ENCODE measurements at places on chromosomes 13 and 19.
A peak's percentile ranks its signal among the peaks of the same experiment; 100 is the strongest.

GRCh38 chr13:46192412-46192811 lies 10.4 kb upstream of the LCP1 start:
- no peak for DNase-seq

DNA sequence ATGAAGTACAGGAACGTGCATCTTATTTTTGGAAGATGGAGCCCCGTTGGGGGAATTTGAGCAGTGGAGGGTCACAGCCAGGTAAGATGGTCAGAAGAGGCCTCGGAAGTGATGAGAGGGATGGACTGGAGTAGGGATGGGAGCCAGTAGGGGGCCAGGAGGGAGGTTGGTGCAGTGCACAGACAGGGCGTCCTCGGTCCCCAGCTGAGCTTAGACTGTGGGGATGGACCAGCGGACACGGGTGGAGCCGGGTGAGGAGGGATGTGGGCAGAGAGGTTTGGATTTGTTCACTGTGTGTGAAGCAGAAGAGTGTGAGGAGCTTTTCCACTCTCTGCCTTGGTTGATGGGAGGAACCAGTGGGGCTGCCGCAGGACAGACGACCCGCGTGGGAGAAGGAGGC lies 10.6 kb downstream of the RPS9 start:
- no peak for DNase-seq

DNA sequence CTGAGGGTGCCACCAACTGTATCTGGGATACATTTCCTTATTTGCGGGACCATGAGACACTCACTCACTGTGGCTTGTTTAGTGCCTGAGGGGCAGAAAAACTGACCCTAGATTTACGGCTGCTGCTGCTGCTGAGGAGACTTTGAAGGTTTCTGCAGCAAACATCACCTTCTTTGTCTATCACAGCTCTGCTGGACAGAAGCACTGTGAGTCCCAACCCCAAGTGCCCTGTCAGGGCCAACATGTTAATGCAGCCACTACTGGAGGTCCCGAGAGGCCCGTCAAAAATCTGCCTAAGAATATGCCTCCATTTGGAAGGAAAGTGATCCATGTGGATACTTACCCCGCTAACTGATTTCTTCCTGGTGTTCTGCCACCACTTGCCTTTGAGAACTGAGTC lies 37.3 kb upstream of the UBL3 start:
- DNase-seq, result no peak

DNA sequence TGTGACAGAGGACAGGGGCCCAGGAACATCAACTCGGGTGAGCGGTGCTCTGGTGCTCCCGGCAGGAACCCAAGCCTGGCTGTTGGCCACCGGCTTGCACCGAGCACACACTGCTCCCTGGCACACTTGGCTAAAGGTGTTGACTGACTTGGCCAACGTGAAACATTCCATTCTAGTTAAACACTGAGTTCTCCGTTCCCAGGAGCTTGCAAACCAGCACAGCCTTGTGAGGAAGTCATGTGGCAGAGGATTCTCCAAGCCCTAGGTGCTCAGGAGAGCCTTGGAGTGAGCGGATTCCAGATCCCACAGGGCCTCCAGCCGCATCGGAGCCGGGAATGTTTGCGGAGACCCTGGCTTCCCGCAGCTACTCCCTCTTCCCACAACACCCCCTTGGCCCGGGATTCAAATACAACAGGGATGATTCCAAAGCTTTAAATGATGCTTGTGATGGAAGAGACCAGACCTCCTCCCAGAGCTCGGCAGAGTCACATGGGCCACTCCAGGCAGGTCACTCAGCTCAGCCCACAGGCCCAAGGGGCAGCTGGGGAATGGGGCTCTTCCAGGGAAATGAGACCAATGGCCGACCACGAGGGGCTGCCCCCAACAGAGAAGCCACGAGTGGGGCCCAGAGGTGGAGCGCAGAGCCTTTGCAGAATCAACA lies 2.9 kb downstream of the C13orf46 start:
- no peak for DNase-seq

- DNase-seq, result no peak
Observed at GRCh38 chr19:48192750-48193149, 22.3 kb downstream of the ZSWIM9 start.

DNA sequence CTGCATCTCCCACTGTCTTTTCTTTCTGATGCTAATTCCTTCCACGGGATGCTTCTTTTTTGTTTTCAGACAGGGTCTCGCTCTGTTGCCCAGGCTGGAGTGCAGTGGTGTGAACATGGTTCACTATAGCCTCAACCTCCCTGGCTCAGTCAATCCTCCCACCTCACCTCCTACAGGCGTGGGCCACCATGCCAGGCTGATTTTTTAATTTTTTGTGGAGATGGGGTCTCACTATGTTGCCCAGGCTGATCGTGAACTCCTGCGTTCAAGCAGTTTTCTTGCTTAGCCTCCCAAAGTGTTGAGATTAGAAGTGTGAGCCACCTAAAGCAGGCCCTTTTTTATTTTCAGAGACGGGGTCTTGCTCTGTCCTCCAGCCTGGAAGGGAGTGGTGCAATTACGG lies 4.8 kb downstream of the GYS1 start:
- no peak for DNase-seq

DNA sequence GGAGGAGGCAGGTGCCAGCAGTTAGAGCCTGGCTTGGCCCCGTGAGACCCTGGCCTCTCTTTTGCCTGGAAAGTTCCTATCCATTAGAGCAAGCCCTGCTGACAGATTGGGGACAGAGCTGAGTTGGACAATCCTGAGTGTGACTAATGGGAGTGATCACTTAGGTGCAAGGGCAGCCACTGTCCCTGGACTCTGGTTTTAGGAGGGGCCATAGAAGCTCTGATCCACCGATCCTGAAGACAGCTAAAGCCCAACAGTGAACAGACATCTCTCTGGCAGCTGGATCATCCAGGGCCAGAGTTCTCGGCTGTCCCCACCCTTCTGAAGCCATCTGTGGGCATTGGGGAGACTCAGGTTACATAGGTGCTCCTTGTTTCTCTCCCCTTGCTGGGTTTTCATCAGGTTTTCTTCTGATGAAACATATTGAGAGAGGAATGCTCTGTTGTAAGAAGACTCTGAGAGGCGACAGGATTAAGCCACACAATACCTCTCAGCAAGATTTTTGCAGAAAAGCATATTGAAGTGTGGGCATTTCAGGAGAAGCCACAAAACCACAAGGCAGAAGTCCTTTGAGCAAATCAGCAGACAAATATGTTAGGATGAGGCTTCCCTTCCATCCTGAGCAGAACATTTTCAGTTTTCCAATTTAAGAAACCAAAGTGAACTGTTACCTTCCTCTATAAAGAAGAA lies 288.0 kb upstream of the MAB21L1 start:
- no peak for DNase-seq

DNA sequence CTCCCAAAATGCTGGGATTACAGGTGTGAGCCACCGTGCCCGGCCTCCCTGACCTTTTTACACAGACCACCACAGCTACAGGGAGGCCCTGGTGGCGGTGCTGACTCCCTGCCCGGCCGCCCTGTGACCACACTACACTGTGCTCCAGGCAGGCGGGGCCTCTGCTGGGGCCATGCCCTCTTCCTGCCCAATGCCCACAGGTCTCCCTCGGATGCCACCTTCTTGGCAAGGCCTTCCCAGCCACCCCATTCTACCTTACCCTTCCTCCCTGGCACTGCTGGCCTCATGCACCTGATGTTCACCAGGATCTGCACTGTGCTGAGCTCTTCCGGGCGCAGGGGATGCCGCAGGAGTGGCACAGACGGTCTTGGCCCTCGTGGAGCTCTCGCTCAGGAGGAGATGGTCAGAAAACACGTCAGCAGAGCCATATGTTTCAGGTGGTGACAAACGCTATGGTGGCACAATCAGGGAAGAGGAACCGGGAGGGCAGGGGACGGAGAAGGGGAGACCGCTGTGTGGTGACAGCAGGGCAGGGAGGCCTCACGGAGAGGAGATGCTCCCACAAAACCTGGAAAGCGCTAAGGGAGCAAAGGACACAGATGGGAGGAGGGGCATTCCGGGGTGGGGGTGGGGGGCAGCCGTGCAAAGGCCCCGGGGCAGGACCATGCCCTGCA lies 4.1 kb downstream of the PIP5K1C start:
- DNase-seq, result no peak

DNA sequence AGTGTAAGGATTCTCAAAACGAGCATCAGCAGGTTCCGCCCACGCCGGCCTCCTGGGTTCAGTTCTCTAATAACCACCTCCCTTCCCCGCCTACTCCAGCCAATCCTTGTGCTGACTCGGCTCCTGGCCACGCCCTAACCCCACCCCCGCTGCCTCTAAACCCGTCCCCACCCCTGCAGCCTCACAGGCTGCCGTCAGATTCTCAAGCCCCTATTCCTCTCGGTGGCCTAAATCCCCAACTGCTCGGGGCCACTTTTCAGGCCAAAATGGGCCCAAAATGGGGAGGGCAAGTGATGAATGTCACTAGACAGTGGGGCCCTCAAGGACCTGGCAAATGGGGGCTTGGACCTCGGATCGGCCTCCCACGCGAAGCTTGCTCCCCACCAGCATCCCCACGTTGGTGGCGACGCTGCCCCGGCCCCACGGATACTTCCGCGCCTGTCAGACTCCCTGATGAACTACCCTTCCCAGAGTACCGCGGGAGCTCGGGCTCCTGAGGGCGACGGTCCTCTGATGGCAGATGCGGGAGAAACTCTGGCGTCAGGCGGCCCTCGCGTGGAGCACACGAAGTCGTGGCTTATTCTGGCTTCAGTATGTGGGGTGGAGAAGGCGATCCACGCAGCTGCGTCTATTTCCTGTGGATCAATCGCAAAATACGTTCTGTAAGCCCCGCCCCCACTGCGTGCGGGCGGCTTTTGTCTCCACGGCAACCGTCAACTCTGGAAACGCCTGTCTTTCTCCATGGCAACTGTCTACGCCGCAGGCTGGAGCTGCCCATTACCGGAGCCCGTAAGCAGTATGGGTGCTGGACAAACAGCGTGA lies 24.8 kb downstream of the ZNF473 start:
- DNase-seq, result peak; percentile 77

- DNase-seq, result no peak
Observed at GRCh38 chr13:74184283-74184682, 50.1 kb upstream of the KLF12 start.

GRCh38 chr13:111897846-111898215 lies 169.1 kb upstream of the SOX1 start:
- no peak for DNase-seq

DNA sequence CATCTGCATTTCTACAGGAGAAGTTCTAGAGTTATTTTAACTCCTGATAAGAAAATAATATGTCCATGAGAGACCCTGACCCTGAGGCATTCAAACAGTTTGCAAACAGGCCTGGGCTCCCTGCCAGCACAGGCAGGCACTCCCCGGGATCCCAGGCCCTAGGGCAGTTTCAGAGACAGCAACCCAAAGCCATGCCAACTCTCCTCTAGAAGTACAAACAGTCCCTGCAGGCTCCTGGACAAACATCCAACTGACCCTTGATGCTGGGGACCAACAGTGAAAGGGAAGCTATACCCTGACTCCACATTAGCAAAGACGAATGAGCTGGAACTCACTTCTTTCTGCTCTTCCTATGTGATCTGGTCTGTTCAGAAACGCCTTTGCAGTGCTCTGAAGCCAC lies 44.8 kb downstream of the CCDC70 start:
- DNase-seq, result no peak

DNA sequence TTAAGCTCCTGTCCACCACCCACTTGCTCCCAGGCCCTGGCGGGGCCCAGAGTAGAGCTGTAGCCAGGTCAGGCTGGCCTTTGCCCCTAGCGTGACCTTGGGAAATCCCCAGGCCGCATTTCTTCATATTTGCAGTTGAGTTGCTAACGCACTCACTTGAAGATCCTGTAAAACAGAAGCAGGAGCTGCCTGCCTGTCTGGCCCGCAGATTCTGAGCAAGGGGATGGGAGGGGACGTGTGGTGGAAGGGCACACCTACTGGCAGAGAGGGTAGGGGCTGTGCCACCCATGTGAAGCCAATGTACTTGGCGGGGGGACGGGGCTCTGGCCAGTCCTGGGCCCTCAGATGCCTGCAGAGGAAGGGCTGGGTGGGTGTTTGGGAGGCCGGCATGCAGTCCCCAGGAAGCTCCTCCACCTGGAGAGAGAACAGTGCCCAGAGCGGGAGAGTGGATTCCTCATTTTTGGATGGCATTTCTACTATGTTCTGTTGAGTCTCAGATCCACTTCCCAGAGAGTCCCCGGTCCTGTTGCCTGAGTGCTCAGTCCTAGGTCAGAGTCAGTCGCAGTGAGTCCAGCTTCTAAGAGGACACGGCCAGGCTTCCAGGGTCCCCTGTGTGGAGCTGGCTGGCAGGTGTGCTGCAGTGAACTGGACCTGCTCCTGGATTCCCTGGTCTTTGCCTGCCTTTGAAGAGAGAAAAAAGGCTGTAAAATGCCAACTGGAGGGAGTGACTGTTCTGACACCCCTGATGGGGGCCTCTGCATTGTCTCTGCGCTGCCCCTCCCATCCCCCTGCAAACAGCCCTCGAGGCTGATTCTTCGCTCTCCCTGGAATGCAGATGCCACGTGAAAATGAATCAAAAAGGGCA lies 62.9 kb downstream of the GGACT start:
- DNase-seq, result no peak

- DNase-seq, result no peak
Observed at GRCh38 chr13:27043013-27043412, 128.6 kb downstream of the USP12 start.

DNA sequence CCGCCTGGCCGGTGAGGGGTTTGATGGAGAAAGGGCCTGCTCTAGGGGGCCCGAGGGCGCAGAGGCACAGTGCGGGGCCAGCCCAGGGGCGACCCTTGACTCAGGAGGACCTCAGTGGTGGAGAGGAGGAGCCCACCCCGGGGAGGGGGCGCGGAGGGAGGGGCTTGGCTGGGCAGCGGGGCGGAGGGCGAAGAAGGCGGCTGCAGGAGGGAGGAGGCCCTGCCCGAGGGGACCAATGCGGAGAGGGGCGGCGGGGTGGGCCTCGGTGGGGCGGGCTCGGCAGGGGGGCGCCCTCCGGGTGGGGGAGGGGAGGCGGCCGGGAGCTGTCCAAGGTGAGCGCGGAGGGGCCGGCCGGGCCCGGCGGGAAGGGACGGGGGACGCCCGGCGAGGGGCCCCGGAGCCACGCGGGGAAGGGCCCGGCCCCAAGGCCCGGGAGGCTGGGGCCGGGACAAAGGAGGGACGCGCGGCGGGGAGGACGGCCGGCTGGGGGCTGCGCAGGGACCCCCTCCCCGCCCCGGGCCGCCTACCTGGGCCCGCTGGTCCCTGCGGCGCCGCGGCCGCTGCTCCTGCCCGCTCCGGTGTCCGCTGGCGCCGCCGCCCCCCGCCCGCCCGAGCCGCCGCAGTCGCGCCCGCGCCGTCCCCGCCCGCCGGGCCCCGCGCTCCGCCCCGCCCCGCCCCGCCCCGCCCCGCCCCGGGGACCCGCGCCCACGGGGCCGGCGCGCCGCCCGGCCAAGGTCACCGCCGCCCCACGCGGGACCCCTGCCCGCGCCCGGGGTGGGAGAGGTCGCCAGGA lies at the start of gene DIRAS1:
DIRAS1 (minus strand) TSS at position 596 of the 793 bp plus-strand sequence. CDS start 3,566 bp downstream, outside the sequence.
- DNase-seq, result no peak

DNA sequence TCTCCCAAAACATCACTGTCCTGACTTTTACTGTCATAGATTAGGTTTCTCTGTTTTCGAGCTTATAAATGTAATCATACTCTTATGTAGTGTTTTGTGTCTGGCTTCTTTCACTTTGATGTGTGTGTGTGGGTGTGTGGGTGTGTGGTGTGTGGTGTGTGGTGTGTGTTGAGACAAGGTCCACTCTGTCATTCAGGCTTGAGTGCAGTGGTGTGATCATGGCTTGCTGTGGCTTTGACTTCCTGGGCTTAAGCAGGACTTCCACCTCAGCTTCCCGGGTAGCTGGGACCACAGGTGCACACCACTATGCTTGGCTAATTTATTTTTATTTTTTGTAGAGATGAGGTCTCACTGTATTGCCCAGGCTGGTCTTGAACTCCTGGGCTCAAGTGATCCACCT lies 59.6 kb downstream of the PDS5B start:
- DNase-seq, result no peak
